ENCODE measurements at places on chromosomes 7 and 10.

GRCh38 chr10:129334266-129334665 is 132.8 kb upstream of the MGMT start:
- no peak for DNase-seq

- DNase-seq, result no peak
These were observed 512.8 kb upstream of the GALNT17 start for GRCh38 chr7:70619130-70619529.

- DNase-seq, result no peak
These were observed 42.2 kb downstream of the SUFU start for GRCh38 chr10:102545997-102546396.

GRCh38 chr7:2357165-2357564 is 2.5 kb downstream of the EIF3B start:
- DNase-seq, result no peak

DNA sequence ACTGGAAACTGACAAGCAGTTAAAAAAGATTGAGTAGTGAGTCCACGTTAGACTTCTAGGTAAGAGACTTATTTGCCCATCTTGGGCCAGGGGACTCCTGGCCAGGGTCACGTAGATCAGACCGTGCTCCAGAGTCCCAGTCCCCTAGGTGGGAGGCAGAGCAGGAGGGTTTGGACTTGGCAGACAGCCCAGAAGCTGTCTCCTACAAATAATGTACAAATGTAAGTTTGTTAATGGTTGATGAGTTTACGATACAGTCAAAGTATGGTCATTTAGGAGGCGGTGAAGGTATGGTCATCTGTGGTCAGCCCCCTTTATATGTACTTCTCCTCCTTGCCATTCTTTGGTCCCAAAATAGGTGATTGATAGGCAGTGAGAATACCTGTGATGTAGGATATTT is 28.2 kb downstream of the INPP5F start:
- no peak for DNase-seq

DNA sequence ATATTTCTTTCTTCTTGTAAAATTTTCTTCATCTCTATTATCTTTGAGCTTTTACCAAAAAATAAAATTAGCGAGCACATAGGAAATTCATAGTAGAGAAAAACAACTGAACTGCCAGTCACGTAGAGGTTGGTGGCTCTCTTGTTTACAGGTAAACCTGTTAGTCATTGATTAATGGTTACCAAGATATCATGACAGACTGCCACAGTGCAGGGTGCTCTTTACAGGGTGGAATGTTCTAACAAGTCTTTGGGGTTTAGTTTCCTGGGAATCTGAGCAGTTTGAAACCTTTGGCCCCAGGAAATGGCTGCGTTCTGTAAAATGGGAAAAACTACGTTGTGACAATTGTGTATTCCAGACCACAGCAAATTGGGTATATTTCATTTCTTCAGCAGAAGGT is 407.3 kb upstream of the ADARB2 start:
- DNase-seq, result no peak

DNA sequence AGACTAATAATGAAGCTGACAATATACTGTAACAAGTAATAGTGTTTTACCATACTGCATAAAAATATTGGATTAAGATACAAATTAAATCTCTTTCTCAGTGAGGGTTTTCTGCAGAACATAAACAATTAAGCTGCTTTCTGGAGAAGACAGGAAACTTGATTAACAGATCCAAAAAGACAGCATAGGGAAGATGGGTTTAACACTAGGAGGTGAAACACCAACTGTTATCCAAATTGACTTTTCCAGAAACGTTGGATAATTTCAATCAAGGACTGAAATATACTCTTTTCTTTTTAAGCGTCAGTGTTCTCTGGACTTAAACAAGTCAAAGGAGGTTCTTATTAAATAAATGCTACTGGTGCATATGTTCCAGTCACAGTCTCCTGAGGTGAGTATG is 45.3 kb upstream of the IMMP2L start:
- DNase-seq, result no peak

DNA sequence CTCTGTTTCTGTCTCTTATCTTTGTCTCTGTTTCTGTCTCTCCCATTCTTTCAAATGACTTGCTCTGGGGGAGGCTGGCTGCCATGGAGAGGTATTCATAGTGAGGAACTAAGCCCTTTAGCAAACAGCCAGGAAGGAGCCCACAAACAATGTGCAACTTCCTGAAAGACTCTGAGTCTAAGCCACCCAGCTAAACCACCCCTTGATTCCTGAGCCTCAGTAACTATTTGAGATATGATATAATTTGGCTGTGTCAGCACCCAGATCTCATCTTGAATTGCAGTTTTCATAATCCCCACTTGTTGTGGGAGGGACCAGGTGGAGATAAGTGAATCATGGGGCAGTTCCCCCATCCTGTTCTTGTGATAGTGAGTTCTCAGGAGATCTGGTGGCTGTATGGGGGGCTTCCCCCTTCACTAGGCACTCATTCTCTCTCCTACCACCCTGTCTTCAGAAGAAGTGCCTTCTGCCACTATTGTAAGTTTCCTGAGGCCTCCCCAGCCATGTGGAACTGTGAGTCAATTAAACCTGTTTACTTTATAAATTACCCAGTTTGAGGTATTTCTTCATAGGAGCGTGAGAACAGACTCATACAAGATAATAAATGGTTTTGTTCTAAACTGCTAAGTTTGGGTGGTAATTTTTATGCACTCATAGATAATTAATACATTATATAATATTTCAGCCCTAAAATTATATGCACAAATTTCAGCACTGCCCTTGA is 121.2 kb upstream of the FOXP2 start:
- DNase-seq, result no peak

DNA sequence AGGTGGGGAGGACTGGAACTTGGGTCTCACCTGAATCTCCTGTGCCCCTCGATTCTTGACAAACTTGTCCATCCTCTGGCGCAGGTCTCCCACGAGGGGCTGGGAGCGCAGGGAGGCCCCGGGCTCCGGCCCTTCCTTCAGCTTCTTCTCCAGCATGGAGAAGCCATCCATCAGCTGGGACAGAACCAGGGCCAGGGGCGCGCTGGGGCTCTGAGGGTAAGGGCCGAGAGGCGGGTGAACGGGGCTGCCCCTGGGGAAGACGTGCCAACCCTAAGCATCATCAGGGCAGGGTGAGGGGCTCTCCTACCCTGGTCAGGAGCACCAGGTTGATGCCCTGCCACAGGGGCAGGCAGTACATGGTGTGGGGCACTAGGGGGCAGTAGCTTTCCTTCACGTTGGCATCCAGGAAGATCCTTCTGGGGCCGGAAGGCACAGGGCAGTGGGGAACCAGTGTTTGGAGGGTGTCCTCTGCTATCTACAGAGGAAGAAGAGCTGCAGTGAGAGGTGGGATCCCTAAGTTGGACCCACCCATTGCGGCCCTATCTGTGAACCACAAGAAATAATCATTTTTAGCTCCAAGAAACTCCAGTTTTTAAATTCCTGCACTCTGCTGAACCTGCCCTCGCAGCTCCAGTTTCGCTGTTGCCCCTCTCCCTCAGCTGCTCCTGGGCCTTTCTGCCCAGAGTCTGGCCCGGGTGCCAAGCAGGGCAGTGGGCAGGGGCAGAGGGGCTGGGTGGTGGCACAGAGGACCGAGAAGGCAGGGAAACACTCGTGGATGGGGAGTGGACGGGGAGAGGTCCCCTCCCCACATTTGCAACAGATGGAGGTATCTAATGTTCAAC is 10.8 kb upstream of the PYROXD2 start:
- no peak for DNase-seq

DNA sequence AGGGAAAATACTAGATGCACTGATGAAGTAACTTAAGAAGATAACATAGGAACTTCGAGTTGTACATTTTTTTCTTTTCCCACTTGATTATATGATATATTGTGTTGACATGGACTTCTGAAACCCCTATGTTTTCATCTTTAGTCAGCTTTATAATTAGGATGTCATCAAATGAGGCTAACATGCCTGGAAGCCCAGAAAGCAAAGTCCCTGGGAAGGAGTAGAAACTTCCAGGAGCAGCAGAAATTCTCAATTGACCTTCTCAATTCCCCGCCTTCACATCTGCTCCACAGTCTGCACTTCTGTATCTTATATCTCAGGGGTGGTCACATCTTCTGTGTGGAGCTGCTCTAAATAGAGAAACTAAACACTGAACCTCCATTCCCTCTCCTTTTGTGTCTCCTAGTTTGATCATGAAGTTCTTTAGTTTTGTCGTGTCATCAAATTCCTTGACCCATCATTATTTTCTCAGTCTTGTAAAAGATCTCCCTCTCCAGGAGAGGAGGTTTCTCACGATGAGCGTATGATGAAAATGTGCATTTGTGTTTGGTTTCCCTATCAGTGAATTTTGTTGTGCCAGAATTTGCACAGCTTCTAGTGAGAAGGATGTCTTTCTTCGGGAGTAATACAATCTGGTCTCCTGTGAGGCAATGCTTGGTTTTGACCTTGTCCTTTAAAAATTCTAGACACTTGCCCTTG is 303.3 kb downstream of the SUGCT start:
- DNase-seq, result no peak

GRCh38 chr10:129759214-129760002 is 204.7 kb downstream of the EBF3 start:
- no peak for DNase-seq

- DNase-seq, result no peak
These were observed 11.5 kb downstream of the CISD1 start for GRCh38 chr10:58280477-58280876.

GRCh38 chr7:42082144-42082543 is 154.9 kb downstream of the GLI3 start:
- peak; percentile 72 for DNase-seq

DNA sequence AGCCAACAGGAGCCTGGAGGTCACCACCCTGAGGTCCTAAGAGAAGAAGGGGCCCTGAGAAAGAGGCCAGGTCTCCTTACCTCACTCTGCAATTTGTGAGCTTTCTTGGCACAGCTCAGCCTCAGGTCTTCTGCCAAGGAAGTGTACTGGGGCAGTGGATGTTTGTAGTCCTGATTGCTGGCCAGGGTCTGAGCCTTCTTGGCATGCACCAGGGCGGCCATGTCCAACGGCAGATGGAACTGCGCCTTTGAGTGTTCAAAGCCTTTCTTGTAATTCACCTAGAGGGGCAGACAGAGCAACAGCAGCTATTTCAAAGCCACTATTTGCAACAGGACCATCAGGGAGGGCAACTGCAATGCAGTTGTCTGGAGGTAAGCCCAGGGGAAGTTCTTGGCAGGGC is 51.7 kb downstream of the NRAP start:
- DNase-seq, result no peak

DNA sequence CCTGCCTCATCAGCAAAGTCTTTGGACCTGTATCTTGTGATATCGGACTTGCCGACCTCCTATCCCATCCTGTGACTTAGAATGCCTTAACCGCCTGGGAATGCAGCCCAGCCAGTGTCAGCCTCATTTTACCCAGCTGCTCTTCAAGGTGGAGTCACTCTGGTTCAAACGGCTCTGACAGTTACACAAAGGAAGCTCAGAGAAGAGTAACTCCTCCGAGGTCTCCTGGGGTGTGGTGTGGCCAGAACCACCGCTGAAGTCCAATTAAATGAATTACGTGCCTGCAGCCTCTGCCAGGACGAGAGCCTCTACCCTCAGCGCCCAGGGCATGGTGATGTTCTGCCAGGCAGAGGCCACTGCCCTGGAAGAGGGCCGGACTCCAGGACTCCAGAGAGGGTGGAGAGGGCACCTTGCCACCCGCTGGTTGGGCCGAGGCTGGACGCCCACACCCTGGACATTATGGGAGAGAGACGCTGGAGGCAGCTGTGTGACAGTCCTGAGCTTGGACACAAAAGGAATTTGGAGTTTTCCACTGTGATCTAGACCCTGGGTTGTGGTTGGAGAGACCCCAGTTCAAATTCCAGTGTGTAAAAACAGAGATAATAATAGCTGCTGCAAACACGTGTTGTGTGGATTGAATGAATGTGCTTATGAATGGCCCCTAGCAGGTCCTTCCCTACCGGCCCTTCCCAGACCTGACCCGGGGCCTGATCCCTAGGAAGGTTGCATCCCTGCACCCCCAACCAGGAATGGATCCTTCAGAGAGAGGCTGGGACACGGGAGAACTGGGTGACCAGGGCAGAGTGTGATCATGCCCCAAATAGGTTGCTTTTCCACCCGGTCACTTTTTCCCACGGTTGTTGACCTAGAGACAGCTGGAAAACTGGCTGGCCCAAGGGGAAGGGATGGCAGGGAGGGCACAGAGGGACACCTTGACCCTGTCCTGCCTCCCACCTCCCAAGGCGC is 37.8 kb upstream of the FZD9 start:
- DNase-seq, result no peak

- no peak for DNase-seq
These were observed 26.6 kb downstream of the PSMC2 start for GRCh38 chr7:103373866-103374643.

- no peak for DNase-seq
These were observed 91.8 kb downstream of the ZMYND11 start for GRCh38 chr10:227014-227413.

- no peak for DNase-seq
These were observed 136.4 kb downstream of the CUBN start for GRCh38 chr10:16993186-16993585.

DNA sequence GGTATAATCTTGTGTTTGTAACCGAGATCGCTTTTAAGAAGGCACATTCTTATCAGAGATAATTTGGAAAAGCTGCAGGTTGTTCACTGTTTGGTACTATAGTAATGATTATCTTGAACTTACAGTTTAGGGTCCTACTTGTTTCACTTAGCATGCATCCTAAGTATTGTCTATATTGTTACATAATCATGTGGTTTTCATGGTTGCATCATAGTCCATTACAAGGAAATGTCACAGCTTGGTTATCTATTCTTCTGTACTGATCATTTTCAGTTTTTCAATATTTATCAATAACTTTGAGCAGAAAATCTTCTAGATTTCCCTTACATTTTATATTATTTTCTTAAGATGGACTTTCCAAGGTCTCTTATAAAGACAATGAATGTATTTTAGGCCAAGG is 116.3 kb downstream of the PLPP4 start:
- DNase-seq, result no peak

GRCh38 chr10:84089162-84089561 is 50.1 kb upstream of the GHITM start:
- no peak for DNase-seq

GRCh38 chr7:91270372-91270771 is 6.1 kb downstream of the FZD1 start:
- DNase-seq, result no peak

- no peak for DNase-seq
These were observed 184.3 kb downstream of the NEBL start for GRCh38 chr10:20712774-20713173.

DNA sequence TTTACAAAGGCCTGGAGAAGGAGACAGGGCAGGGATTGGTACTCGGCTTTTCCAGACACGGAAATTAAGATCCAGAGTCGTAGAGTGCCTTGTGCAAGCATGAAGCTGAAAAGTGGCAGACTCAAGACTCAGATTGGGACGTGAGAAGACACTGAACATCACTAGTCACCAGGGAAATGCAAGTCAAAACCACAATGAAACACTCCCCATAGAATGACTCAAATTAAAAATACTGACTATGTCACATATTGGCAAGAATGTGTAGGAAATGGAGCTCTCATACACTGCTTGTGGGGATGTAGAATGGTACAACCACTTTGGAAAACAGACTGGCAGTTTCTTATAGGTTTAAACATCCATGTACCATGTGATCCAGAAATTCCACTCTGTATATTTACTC is 472.0 kb downstream of the RPS24 start:
- DNase-seq, result no peak

Data from brain pericyte (primary cell).